Activated CD4-positive, alpha-beta T cell treated with anti-CD3 and anti-CD28 coated beads, Interleukin-2, amount 50 U/mL, for 4 hours (primary cell): ENCODE measurements at places on chromosomes 4 and X.

DNA sequence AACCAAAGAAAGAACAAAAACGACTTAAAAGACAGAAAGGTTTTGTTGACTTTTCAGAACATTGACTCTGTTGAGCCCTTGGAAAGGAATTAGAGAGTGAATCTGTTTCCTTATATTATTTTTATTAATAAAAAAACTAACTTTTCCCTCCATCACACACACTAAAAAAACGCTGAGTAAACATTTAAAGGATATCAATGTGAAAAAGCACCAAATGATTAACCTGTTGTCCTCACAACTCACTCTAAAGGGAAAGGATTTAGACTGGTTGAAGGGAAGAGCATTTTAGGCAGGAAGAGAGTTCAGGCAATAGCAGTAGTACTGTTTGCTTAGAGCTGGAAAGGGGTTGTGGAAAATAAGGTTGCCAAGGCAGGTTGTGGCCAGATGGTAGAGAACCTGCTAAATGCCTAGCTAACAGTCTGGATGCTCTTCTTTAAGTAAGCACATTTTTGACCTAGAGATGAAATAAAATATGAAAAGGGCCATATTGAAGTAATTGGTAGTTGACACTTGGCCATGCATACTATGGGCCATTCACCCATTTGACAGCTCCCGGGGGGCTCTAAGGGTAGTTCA is 98.0 kb upstream of the NDP start:
- no peak for DNase-seq

DNA sequence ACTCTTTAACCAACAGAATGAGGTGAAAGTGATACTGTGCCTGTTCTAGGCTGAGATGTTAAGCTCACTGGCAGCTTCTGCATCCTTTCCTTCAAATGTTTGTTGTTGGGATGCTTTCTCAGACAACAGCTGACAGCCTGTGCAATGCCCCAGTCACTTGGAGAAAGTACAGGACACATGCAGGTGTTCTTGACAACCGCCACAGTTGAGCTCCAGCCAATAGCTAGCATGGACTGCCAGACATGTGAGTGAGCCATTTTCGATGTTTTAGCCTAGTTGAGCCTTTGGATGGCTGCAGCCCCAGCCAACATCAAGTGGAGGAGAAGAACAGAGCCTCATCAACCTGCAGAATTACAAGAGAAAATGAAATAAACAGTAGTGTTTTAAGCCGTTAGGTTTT is 94.1 kb upstream of the PPP3CA start:
- DNase-seq: no peak

GRCh38 chr4:146945556-146946374 is at the start of gene TTC29:
TSS of gene TTC29 (minus strand) at chr4:146945864. CDS start at chr4:146939895, 5,969 bp downstream.
- DNase-seq: peak; percentile 80

- DNase-seq: no peak
These were observed 3.2 kb upstream of the PCDH19 start for GRCh38 chrX:100413229-100413628.

DNA sequence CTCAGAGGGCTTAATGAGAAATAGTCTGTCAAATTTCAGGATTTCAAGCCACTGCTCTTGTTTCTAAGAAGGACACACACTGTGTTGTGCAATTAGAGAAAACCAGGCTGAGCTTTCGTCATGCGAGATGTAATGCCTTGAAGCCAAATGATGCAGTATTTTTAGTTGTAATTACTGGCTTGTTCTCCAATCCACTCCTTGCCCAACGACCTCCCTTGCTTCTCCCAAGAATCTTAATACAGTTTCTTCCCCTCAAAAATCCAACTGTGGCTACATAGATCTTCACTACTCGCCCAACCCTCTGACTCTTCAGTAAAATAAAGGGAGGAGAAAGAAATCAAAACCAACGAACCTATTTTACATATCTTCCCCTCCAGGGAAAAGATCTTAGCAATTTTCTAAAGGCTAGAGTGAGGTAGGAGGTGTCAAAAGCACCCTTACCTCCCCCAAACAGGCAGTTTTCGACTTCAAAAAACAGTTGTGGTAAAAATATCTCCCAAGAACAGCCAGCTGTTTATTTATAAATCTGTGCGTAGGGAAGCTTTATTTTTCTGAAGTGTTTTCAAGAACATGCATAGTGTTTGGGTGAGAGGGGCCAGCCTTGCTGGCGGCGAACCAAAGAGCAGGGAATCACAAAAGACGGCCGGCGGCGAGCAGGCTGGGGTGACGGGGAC is 68.7 kb downstream of the MGST2 start:
- no peak for DNase-seq

- no peak for DNase-seq
These were observed 2.4 kb upstream of the SLC9A6 start for GRCh38 chrX:135982860-135983259.

DNA sequence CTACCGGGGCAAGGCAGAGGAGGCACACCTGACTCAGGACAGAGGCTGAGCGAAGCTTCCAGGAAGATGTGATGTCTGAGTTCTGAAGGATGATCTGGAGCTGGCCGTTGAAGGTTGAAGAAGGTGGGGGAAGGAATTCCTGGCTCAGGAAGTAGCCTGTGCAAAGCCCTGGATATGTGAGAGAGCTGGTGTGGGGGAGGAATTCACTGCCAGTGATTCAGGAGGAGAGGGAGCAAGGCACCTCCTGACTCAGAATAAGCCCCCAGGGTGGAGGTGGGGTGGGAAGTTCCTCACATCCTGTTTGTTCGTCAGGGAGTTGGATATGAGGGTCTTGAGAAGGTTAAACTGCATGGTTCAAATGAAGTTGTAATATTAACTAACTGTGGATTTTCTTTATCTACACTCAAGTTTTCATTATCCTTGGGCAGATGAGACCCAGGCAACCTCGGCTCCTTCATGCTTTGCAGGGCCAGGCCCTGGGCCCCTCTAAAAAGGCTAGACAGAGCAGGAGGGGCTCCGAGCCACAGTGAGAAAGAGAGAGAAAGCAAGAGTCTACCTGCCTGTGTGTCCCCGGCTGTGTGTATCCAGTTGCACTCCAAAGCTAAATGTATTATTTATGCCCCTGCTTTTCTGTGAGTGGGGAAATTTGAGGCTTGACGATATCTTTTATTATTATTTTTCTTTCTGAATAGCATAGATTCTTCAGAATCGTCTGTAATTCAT is 7.1 kb downstream of the NHSL2 start:
- no peak for DNase-seq

DNA sequence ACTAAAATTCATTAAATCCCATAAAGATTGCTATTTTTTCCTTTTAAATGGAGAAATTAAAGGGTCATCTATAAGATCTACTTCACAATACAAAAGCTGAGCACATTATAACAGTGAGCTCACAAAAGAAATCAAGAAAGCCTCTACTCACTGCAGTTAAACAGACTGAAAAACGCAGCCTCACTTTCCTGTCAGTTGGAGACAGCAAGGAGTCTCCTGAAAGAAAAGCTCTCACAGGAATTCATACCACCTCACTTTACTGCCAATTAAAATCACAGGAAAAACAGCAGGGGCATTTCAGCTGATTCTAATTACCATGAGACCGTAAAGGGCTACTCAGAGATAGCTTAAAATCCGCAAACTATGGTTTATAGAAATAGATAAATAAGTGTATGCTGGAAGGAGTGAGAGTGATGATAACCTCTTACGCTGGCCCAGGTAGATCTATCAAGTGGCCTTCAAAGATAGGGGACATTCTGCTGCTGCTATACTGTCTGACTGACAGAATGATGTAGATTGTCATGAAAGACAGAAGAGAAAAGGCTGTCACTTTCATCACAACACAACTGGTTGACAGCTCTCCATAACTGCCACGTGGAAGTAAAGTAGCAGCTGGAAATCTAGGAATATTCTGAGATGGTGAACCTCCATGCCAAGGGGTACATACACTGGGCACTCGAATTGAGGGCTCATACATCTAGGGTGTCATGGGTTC is 1333.7 kb upstream of the DIAPH2 start:
- DNase-seq: no peak

GRCh38 chrX:153924149-153924861 is 1.8 kb downstream of the ARHGAP4 start:
- DNase-seq: peak; percentile 24

- DNase-seq: no peak
These were observed 124.8 kb downstream of the ATG4A start for GRCh38 chrX:108216405-108216804.

- no peak for DNase-seq
These were observed 41.8 kb downstream of the RBM47 start for GRCh38 chr4:40587826-40588225.

- DNase-seq: no peak
These were observed 2.1 kb upstream of the PCDH7 start for GRCh38 chr4:30718021-30718542.
